Posterior vena cava (tissue), 2 donors: ENCODE measurements at places on chromosomes 12 and 14. TPM values are rescaled to one million over a fixed set of nuclear protein-coding genes. Genes with fewer than 3 reads are reported as not detected.

Gene PLEKHG3
- total RNA-seq: 54.6 TPM

Gene GDF3
- not detected for total RNA-seq

Gene CHPT1
- 45.6 TPM for total RNA-seq

Gene ZNF410
- 38.6 TPM for total RNA-seq

Gene SPSB2
- 6.9 TPM for total RNA-seq

Gene DEPDC4
- total RNA-seq: 0.48 TPM

Gene CCDC60
- not detected for total RNA-seq

Gene RD3L
- total RNA-seq: not detected

DNA sequence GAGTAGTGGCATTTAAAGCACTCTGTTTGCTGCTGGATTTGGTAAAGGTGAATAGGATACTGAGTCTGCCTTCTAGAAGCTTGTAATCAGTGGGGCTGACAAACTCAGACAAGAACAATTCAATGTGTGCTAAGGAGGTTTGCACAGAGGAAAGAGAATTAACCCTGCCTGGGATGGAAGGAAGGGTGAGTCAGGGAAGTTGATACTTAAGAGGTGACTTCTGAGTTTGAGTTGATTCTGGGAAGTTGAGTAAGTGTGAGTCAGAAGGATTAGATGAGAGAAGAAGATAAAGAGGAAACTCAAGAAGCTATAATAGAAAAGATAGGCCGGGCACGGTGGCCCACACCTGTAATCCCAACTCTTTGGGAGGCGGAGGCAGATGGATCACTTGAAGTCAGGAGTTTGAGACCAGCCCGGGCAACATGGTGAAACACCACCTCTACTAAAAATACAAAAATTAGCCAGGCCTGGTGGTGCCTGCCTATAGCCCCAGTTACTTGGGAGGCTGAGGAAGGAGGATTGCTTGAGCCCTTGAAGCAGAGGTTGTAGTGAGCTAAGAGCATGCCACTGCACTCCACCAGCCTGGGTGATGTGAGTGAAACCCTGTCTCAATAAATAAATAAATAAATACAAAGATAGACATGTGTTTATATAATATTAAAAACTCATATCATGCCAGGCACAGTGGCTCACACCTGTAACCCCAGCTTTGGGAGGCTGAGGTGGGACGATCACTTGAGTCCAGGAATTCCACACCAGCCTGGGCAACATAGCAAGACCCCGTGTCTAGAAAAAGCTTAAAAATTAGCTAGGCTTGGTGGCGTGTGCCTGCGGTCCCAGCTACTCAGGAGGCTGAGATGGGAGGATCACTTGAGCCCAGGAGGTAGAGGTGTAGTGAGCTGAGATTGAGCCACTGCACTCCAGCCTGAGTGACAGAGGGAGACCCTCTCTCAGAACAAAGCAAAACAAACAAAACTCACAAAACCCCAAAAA, 126.8 kb upstream of the CPM start:
- DNase-seq: no peak

DNA sequence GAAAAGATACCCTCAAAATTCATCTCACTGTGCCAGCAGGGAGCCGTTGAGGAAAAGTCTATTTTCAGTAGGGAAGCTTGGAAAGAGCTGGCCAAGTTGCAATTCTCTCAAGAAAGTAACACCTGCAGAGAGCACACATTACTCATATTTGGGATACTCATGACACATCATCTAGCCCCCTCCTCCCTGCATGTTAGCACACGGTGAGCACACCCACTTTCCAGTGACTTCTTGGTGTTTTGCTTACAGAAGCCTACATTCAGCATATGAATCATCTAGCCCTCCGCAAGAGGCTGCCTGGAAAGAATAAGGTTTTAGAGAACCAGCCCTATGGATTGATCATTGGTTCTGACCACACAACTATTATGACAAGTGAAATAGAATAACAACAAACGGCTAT, 124.5 kb downstream of the PTPRO start:
- DNase-seq: no peak

DNA sequence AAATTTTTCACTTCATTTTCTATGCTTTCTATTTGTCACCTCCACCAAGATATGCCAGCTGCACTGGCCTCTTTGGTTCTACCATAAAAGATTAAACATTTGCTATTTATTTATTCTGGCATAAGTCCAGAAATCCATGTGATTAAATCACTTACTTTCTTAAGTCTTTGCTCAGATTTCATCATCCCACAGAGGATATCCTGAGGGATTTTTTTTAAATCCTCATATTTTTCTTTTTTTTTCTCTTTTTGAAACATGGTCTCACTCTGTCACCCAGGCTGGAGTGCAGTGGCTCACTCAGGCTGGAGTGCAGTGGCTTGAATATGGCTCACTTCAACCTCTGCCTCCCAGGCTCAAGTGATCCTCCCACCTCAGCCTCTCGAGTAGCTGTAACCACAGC, 645.4 kb upstream of the ATXN7L3B start:
- no peak for DNase-seq

GRCh38 chr14:105486163-105486973, at the start of gene CRIP1:
Gene CRIP1 (plus strand): TSS chr14:105486886. CDS start chr14:105487260, 374 bp downstream.
- peak; percentile 83 for DNase-seq

DNA sequence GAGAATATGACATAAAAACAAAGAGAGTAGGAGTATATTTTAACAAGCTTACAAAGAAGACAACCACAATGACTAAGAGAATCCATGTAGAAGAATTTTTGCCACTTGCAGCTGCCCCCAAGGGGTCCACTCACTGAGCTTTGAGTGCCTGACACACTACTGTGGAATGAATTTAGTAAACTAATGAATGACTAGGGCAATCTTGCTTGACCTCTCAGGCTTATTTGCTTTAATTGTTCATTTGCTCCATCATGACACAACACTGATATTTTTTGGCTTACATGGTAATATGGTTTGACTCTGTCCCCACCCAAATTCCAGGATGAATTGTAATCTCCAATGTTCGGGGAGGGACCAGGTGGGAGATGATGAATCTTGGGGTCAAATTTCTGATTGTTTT, 249.1 kb upstream of the FAR2 start:
- DNase-seq: no peak

GRCh38 chr14:29102996-29103395, 336.4 kb downstream of the FOXG1 start:
- no peak for DNase-seq

DNA sequence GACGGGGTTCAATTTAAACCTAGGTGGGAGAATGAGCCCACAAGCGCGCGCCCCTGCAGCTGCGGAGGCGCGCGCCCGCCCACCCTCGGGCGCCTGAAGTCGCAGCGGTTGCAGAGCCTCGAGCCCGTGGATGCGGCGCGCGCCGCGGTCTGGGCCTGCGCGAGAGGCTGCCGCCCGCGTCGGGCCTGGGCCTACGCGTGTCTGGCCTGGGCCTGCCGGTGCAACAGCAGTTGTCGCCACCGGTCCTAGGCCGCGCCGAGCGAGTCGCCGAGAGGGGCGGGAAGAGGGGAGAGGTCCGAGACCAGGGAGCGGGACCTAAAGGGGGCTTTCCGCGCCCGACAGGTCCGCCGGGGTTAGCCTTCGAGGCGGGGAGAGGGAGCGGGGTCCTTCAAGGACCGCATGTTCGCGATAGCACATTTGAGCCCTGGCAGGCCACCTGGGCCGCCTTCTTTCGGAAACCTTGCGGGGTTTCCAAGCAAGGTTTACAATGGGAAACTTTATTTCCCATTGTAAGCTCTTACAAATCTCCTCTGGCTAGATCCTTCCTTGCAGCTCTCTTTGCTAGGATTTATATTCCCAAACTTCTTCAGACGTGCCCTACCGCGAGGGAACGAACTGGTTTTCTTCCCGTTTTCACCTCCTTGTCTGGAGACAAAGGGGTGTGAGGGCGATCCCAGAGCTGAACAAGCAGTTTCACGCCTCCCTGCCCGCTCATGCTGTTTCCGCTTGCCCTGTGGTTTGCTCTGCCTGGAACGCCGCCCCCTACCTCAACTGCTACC, 6.8 kb downstream of the SIX6 start:
- no peak for DNase-seq

DNA sequence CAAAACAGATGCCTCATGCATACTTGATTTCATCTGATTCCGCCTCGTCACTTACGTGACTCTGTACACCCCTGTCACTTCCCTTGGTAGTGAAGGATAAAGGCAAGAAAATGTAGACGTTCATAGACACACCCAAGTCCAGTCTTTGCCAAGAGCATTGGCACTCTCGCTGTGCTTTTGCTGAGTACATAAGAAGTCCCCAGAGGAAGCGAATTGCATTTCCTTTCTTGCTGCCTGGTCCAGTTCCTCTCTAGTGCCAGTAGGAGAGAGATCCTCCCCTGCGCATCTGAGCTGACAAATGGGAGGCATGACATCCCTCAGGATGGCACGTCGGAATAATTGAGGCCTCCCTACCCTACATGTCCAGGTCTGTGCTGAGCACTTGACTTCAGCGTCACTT, 21.3 kb upstream of the RIN3 start:
- DNase-seq: no peak

GRCh38 chr12:25745281-25745680, 192.2 kb upstream of the LMNTD1 start:
- no peak for DNase-seq

DNA sequence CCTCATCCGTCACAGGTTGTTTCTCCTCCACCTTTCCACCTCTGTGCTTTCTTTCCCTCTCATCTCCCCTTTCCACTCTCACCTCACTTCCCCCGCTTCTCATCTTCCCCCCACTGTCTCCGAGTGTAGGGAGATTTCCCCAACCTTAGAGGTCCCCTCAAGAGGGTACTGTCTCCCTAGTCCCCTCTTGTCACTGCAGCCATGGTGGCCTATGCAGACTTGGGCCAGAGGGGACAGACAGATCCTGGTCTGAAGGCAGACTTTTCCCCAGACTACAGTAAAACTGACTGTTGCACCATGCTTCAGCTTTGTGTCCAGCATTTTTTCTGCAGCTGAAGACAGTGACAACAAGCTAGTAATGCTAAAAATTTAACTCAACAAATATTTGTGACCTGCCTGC, 41.2 kb downstream of the KANSL2 start:
- DNase-seq: no peak

DNA sequence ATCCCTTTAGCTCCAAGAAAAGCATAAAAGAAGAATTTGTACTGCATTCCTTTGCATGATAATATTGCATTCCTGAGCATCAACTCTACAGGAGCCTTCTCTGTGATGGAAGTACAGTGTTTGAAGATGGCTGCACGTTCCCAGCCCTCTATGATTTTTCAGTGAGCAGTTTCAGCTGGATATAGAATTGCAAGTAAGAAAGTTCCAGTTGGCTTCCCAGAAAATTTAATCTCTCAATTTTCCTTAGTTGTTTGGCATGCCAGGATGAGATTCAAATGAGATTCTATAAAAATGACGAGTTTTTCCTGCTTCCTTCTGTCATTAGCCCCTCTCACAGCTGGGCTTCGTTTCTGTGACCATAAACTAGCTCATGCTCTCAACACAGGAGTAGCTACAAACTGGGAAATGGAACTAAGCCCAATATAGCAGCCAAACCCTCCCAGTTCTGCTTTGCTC, 109.9 kb downstream of the TTC8 start:
- no peak for DNase-seq

GRCh38 chr12:87467936-87468335, 561.3 kb downstream of the C12orf50 start:
- no peak for DNase-seq

- DNase-seq: peak; percentile 86
Measured at GRCh38 chr12:93819050-93819491, 141.9 kb downstream of the CRADD start.

DNA sequence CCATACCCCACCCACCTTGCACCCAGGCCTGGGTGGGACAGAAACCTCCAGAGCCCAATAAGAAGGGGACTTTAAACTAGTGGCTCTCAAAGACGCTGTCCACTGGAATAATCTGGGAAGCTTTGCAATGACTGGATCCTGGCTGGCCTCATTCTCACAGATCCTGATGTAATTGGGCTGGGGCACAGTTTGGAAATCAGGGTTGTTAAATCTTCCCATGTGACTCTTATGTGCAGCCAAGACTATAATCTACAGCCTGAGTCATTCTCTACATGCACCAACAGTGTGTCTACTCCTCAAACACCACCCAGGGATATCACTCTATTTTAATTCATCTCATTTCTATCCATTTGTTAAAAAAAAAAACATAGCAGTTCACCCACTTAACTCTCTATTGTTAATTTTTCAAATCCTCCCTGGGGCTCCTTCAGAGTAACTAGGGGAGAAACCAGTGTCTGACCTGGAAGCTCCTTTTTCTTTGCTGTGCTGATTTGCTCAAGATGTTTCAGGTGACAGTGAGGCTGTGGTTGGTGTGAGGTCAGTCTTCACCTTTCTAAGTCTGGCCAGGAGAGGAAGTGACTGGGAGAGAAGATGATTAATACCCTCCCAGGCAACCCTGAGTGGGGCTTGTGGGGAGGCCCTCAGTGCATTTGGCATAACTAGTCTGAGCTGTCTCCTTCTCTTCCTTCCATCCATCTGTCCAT, 211.6 kb upstream of the SFSWAP start:
- DNase-seq: no peak
